ENCODE measurements at places on chromosomes 3 and 15.

GRCh38 chr3:179772297-179772696 lies 119.5 kb downstream of the USP13 start:
- peaks cover 9% of the 10 kb centered on the region for H3K36me3 ChIP-seq
- DNase-seq, result no peak
- H3K27me3 ChIP-seq, result no peaks in the 10 kb centered on the region
- H3K4me1 ChIP-seq, result no peaks in the 10 kb centered on the region
- H3K4me3 ChIP-seq, result no peak overlapping the region

DNA sequence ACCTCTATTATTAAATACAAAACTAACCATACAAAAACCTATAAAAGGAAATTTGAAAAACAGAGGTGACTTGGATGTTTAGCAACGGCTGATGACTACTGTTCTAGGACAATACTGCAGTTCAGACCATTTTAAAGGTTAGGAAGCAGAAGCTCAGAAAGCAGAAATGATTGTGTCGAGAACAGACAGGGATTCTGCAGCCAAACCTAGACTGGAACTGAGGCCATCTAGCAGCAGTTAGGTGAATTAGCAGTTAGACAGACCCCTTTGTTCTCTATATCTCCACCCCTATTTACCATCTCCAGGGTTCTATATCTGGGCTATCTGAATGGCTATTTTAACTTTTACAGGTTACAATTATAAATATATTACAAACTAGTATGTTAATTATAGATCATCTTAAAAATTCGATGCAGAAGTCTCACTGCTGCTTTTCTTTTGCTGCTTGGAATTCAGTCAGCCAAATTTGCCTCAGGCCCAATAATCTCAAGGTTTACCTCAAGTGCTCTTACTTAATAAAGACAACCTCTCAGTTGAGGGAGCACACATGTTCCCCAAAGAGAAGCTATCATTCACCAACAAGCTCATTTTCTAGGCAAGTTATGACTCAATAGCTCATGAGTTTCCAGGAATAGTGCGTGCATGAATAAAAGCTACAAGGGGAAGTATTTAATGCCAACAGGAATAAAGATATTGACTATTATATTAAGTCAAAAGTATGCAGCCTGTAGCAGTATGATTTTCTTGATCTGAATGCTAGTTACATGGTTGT lies 9.3 kb upstream of the IL1RAP start:
- H3K27me3 ChIP-seq, result no peaks in the 10 kb centered on the region
- no peak overlapping the region for H3K27ac ChIP-seq
- no peaks in the 10 kb centered on the region for H3K4me1 ChIP-seq
- DNase-seq, result peak; percentile 27
- no peaks in the 10 kb centered on the region for H3K36me3 ChIP-seq

GRCh38 chr3:98732286-98733052 lies 30.7 kb upstream of the ST3GAL6 start:
- H3K36me3 ChIP-seq, result no peaks in the 10 kb centered on the region
- peaks cover 2% of the 10 kb centered on the region for H3K4me1 ChIP-seq
- peak overlapping the region; percentile 62 for H3K4me3 ChIP-seq
- peaks cover 6% of the 10 kb centered on the region for H3K27me3 ChIP-seq
- DNase-seq, result no peak
- H3K27ac ChIP-seq, result no peak overlapping the region

- no peaks in the 10 kb centered on the region for H3K36me3 ChIP-seq
- no peaks in the 10 kb centered on the region for H3K27me3 ChIP-seq
- H3K27ac ChIP-seq, result no peak overlapping the region
- H3K4me1 ChIP-seq, result no peaks in the 10 kb centered on the region
- DNase-seq, result peak; percentile 27
Observed at GRCh38 chr3:151171145-151171757, 31.8 kb downstream of the GPR171 start.

- H3K27ac ChIP-seq, result no peak overlapping the region
- H3K36me3 ChIP-seq, result no peaks in the 10 kb centered on the region
- no peak overlapping the region for H3K4me3 ChIP-seq
- H3K4me1 ChIP-seq, result peaks cover 17% of the 10 kb centered on the region
Observed at GRCh38 chr3:187223799-187224198, 26.5 kb downstream of the RTP1 start.

DNA sequence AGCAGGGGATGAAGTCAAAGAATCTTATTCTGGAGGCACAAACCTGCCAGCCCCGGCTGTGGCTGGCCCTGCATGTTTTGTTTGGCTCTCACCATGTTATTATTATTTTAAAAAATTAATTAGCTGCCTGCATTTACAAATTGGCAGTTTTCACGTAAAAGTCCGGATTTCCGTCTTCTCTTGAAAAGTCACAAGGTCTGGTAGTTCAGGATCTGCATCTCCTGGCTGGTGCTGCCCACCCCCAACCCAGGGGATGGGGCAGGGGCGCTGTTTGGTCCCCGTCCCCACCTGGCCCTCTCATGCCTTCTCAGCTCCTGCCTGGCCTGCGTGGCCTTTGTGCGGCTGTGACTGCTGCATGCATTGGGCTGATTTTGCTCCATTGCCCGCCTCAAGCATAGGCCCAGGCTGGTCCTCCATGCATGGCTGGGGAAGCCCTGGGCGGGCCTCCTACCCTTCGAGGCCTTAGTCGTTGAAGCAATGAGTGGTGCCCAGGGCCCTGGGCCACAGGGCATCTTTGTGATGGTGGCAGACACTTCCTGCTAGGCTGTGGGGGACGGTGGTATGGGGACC lies 2.0 kb downstream of the FBLN2 start:
- H3K27ac ChIP-seq, result no peak overlapping the region
- DNase-seq, result no peak
- H3K4me1 ChIP-seq, result peaks cover 7% of the 10 kb centered on the region

GRCh38 chr15:59424616-59425015 lies 13.4 kb upstream of the FAM81A start:
- DNase-seq, result no peak
- no peak overlapping the region for H3K27ac ChIP-seq
- no peaks in the 10 kb centered on the region for H3K36me3 ChIP-seq
- no peak overlapping the region for H3K4me3 ChIP-seq
- H3K27me3 ChIP-seq, result peaks cover 6% of the 10 kb centered on the region

DNA sequence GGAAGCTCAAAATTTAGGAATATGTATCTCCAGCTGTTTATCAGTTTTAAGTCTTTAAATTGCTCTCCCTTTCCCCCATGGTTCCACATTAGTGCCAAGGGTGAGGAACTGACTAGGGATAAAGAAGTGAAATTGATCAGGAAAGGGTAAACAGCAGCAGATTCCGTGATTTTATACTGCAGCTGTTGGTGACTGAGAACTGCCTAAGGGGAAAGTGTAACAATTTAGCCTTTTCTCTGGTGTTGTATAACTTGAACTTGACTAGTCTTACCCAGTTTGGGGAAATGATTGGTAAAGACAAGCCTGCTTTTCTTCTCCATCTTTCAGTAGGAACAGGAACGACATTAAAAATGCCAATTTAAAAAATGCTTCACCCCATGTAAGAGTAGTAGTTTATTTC lies 5.0 kb downstream of the SPRED1 start:
- H3K36me3 ChIP-seq, result no peaks in the 10 kb centered on the region
- DNase-seq, result no peak
- no peak overlapping the region for H3K4me3 ChIP-seq
- no peak overlapping the region for H3K27ac ChIP-seq
- no peaks in the 10 kb centered on the region for H3K27me3 ChIP-seq
